Kasumi-1 (cell line): ENCODE measurements at places on chromosomes 1 and 21.

GRCh38 chr1:182213163-182213562, 151.7 kb upstream of the ZNF648 start:
- DNase-seq, result peak; percentile 25

DNA sequence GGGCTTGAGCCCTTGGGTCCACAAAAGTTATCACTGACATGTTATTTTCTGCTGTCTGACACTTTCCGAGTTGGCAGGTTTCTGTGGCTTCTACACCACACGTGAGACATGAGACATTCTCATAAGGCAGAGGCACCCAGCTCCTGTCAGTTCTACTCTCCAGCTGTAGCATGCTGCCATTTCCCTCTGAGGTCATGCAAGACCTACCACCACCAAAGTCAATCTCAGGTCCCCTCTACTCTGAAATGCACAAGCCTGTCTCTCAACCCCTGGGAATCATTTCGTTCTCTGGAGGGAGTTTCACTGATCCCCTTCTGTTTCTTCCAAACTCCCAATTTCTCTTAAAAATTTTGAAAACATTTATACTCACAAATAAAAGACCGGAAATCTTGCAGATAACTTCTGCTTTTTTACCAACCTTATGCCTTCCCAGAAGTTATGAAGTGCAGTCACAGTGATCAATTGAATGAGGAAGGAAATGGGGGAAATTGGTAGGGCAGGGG, 39.5 kb upstream of the CR2 start:
- DNase-seq, result peak; percentile 91

GRCh38 chr1:74266001-74266400, 30.8 kb downstream of the TNNI3K start:
- no peak for DNase-seq

GRCh38 chr1:74426208-74426937, 86.0 kb downstream of the LRRC53 start:
- no peak for DNase-seq

GRCh38 chr1:156712626-156713025, 7.2 kb upstream of the CRABP2 start:
- no peak for DNase-seq

DNA sequence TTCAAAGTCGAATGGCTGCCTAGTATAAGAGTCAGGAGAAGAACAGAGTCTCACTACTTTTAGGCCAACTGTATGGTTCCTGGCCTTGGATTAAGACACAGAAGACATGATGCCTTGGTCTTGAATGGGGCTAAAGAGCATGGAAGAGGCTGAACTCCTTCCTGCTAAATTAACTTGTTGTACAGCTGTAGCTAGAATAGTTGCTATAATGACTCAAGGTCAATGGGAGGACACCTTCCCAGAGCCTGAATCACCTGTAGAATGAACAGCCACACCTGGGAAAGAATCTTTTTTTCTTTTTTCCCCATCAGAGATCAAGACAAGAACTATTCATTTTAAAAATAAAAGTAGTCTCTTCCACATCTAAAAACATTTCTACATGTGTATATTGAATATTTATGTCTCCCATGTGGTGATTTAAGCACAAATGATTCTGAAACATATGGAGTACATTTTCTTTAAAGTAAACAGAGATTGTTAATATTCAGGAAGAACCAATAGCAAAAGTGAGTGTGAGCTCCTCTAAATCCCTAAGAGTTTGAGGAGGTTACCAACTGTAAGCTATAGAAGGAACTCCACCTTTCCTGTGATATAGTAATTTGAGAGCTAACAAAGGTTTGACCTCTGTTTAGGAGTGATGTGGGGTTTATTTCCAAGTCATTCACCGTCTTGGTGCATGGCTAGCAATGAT, 191.3 kb downstream of the TGFB2 start:
- DNase-seq, result no peak

DNA sequence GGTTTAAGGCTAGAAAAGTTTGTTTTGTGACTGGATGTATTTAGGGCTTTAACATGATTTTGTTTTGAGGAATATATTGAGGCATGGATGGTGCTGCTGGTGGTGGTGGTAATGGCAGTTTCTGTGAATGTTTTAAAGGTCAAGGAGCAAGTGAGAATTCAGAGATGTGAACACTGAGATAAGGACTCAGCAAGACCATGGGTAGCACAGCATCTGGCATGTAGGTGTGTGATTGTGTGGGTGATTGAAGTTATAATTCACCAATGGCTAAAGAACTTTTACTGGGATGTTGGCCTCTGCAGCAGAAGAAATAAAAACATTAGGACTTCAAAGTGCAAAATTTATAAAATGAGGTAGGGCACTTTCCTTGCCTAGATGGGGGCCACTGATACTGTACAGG, 65.9 kb downstream of the MACF1 start:
- DNase-seq, result no peak

GRCh38 chr1:198523182-198523950, 17.1 kb downstream of the ATP6V1G3 start:
- no peak for DNase-seq

GRCh38 chr1:58779801-58780382, 4.0 kb downstream of the JUN start:
- DNase-seq, result no peak

GRCh38 chr1:98323906-98324358, 337.6 kb upstream of the SNX7 start:
- DNase-seq, result peak; percentile 94

- DNase-seq, result no peak
These were observed 3.0 kb downstream of the SCAF4 start for GRCh38 chr21:31728952-31729351.

- DNase-seq, result no peak
These were observed 55.3 kb upstream of the TARDBP start for GRCh38 chr1:10957133-10957532.

- DNase-seq, result no peak
These were observed 419.9 kb downstream of the ZP4 start for GRCh38 chr1:237470712-237471338.
